ENCODE measurements at places on chromosomes 2 and 18.

GRCh38 chr2:235740821-235741220 lies 247.0 kb downstream of the AGAP1 start:
- DNase-seq, result no peak

GRCh38 chr2:65417509-65418085 lies 14.8 kb downstream of the SPRED2 start:
- no peak for DNase-seq

DNA sequence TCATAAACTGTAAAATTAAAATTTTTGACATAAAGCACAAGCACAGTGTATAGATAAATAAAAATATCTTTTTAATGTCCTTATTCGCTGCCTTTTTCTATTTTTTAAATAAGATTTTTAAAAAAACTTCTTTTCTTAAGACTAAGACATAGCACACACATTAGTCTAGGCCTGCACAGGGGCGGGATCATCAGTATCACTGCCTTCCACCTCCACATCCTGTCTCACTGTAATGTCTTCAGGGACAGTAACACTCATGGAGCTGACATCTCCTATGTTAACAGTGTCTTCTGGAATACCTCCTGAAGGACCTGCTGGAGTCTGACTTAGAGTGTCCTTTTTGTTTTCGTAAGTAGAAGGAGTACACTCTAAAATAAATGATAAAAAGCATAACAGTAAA lies 33.0 kb downstream of the VAPA start:
- no peak for DNase-seq

DNA sequence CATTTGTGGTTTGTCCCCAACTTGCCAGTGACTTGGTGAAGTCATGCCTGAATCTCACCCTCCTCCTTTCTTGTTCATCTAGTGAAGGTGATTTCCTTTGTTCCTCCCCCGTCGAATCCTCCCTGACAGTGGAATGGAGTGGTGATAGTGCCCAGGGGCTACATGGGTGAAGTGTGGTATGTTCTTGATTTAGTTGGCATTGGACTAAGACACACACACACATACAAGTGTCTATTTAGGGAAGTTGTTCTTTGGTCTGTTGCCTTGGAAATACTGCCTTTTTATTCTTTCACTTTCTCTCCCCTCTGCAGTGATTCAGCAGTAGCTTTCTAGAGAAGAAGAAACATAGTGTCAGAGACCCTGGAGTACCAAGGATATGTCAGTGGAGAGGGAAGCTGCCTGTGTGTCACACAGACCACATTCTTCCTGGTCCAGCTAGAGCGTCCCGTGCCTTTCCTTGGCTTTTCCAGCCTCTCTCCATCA lies 10.9 kb downstream of the INPP4A start:
- DNase-seq, result no peak

DNA sequence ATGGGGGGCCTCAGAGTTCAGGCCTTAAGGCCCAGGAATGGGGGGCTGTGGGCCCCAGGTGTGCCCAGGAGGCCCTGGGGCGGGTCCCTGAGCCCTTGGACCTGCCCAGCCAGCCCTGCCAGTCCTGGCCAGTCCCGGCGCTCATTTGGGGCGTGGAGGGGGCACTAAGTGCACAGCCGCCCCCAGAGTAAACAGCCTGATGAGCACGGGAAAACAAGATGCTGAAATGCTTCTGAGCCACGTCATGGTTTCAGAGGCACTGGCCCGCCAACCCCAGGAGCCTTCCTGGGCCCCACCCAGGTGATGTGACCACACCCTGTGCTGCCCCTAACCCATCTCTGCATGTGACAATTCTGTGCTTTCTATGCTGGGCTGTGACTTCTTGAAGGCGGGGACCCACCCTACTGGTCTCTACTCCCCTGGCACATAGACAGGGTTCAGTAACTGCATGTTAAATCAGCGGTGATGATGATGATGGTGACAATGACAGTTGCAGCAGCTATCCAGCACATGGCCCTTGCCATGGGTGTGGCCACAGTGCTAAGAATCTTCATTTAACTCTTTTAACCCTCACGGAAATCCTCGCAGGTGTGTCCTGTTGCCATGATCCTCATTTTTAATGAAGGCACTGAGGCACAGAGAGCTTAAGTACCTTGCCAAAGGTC lies 28.1 kb upstream of the ASPRV1 start:
- DNase-seq, result no peak

DNA sequence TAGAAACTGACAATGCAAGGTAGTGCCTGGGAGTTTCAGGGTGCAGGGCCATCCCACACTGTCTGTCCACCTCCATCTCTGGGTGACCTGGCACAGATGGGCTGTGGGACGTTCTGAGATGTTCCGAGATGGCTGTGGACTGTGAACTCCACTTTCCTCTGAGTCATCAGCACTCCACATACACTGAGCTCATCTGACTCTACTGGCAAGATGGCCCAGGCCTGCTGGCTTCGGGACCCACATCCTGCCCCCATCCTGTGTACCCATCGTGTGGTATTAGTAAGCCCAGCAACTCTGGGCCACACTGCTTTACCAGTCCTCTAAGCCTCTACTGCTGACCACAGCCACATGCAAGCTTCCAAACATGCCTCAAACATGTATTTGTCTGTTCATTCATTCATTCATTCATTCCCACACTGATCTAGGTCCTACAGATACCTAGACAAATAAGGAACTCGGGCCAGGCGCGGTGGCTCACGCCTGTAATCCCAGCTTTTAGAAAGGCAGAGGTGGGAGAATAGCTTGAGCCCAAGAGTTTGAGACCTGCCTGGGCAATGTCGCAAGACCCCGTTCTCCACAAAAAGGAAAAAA lies 124.8 kb upstream of the CXCR4 start:
- DNase-seq, result no peak

DNA sequence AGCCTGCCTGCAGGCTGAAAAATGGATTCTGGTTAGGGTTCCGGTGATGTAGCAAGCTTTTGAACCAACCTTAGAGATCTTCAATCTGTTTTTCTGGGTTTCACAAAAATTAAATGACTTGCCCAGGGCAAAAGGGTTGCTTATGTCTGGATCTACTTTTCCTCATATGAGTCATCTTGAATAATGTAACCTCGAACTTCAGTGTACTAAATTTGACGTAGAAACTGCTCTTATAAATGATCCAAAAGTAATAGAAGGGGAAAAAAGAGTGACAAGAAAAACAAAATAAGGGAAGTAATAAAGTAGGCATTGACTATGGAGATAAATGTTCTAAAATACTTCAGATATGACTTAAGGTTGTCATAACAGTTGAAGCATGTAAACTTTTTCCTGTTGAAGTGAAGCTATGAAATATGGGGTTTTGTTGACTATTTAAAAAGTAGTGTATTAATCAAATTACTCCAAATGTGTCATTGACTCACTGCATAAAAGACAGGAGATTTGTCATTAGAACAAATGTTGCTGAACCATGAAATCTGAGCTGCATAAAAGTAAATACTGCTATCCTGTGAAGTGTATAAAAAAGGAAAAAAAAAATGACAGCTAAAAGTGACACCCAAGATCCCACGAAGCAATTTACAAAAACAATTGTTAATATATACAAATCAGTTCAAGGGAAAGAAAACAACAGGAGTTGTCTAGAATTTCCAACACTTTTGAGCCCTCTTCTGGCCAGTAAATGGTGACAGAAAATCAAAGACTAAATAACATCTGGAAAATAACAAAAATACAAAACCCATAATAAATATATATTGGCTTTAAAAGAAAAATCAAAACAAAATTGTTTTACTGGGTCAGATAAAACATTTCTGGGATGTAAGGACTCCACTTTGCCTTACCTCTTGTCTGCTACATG lies 103.6 kb upstream of the SERPINE2 start:
- DNase-seq, result no peak

- no peak for DNase-seq
These were observed 111.4 kb downstream of the FTCDNL1 start for GRCh38 chr2:199739413-199740110.

DNA sequence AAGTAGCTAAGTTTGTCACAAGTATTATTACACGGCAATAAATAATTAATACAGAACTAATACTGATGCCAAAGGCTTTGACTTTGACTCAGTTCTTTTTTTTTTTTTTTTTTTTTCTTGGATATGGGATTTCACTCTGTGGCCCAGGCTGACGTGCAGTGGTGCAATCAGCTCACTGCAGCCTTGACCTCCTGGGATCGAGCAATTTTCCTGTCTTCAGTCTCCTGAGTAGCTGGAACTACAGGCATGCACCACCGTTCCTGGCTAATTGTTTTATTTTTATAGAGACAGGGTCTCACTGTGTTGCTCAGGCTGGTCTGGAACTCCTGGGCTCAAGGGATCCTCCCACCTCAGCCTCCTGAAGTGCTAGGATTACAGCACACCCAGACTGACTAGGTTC lies 284.5 kb downstream of the SS18 start:
- peak; percentile 70 for DNase-seq

DNA sequence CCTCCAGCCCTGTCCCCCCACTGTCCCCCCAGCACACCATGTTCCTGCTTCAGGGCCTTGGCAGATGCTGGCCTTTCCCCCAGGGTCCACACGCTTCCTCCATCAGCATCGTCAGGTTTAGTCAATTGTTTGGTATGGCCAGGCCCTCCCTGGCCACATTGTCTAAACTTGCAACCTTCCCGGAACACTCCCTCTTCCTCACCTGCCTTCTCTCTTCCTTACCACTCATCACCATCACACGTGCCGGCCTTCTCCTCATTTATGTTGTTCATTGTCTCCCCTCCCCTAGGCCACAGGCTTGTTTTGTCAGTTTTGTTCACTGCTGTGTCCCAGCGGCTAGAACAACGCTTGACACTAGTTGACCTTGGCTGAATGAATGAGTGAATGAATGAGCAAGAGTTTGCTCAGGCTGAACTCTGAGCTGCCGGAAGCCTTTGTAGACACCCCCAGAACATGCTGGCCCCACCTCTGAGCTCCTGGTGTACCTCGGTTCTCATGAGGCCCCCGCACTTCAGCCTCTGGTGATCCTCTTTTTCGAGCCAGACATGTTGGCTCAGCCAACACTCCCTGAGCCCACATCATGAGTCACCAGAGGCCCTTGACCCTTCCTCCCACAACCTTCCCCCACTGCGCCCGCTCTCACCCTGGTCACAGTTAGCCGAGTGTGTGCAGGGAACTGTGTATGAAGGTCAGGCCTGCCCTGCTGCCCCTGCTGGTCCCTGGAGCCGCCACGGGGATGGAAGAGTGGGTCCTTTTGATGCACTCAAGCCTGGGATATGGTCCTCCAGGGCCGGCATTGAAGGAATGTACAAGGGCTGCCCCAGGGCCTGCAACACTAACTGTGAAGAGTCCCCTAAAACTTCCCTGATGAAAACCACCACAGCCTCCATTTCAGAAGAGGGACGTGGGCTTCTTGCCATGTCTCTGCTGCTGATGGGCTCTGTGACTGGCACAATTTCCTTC lies 57.5 kb downstream of the HS1BP3 start:
- no peak for DNase-seq

GRCh38 chr2:152421521-152422370 lies 86.8 kb downstream of the FMNL2 start:
- no peak for DNase-seq

GRCh38 chr2:182763311-182763912 lies 47.4 kb downstream of the DNAJC10 start:
- no peak for DNase-seq

DNA sequence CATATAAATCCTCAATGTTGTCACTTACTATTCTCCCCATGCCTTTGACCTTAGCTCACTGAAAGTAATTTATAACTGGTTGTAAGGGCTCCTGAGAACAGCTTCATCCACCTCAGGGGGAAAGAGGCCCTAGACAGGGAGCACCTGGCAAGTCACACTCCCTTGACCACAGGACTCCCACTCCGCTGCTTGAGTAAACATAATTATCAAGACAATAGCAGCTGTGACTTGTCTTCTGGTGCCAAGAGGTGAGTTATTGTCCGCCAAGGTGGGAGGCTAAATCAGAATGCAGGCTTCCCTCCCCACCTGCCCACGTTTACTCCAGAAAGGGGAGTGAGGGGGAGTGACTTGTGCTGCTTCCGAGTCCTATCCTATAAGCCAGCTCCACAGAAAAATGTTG lies 230.6 kb upstream of the LRATD1 start:
- DNase-seq, result no peak

GRCh38 chr2:234577191-234577590 lies 80.3 kb upstream of the ARL4C start:
- DNase-seq, result no peak

- DNase-seq, result no peak
These were observed 624.7 kb downstream of the TDRD15 start for GRCh38 chr2:21748501-21748900.

GRCh38 chr2:127674241-127675209 lies 805 bp downstream of the LIMS2 start:
- no peak for DNase-seq

GRCh38 chr2:80926168-80926567 lies 621.6 kb upstream of the LRRTM1 start:
- no peak for DNase-seq

GRCh38 chr2:136179602-136179975 lies 61.6 kb upstream of the CXCR4 start:
- DNase-seq, result no peak

DNA sequence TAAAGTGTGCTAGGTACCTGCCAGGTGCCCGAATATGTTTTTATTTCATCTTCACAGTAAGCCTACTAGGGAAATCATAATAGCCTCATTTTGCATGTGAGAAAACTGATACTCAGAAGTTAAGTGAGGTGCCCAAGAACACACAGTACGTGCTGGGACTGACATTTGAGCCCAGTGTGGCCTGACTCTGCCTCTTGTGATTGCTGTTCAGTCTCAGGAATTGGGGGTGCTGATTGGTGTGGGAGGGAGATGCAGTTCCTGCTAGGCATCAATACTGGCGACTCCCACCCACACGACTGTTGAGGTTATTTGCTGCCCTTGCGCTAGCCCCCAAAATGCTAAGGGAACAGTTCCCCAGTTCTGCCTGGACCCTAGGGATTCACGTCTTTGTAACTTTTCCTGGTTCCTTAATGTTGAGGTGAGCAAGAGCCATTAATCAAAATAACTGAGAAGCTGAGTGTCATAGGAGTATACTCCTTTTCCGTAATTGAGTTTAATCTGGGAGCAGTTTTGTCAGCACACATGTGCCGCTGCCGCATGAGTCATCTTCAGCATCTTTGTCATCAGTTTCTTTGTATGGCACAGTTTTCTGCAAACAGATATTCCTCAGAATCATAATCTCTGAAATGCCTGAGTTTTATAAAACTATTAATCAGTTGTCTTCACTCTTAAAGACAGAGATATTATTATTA lies 120.7 kb downstream of the NCK2 start:
- no peak for DNase-seq

- DNase-seq, result no peak
These were observed 16.4 kb upstream of the THADA start for GRCh38 chr2:43611987-43612894.

- DNase-seq, result no peak
These were observed 16.3 kb downstream of the PER2 start for GRCh38 chr2:238272156-238272555.

GRCh38 chr2:11703700-11704099 lies 33.7 kb upstream of the NTSR2 start:
- DNase-seq, result no peak

- DNase-seq, result no peak
These were observed 134.5 kb downstream of the NAPG start for GRCh38 chr18:10660179-10660884.

DNA sequence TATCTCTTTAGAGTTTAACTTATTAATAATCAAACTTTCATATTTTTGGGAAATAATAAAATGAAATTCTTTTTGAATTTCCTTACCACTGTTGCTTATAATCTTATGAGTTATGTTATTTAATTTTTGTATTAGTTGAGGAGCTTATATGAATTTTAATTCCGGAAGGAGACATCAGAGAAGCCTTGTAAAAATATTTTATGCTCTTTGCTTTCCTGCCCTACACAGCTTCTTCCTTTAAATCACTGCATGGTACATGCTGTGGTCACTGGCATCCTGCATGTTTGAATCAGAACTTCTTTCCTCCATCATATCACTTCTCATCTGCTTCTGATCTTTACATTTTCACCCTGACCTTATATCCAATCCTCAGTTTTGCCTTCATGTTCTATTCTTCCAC lies 266.7 kb upstream of the ZSWIM2 start:
- no peak for DNase-seq
